AG04449 (cell line): ENCODE measurements at places on chromosomes 4 and X.

DNA sequence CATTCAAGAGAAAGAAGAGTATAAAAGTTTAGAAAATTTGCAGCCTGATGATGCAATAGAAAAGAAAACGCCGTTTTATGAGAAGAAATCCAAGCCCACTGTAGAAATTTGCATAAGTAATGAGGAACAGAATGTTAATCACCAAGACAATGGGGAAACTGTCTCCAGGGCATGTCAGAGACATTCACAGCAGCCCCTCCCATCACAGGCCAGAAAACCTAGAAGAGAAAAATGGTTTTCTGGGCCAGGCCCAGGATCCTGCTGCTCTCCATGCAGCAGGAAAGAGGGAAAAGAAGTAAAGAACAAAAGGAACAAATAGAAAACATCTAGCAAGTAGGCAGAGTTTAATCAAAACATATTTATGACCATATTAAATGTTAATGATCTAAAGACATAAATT is 119.0 kb downstream of the ANKRD50 start:
- DNase-seq = no peak

- no peak for DNase-seq
Measured at GRCh38 chrX:45714866-45715265, 514.2 kb upstream of the DIPK2B start.

DNA sequence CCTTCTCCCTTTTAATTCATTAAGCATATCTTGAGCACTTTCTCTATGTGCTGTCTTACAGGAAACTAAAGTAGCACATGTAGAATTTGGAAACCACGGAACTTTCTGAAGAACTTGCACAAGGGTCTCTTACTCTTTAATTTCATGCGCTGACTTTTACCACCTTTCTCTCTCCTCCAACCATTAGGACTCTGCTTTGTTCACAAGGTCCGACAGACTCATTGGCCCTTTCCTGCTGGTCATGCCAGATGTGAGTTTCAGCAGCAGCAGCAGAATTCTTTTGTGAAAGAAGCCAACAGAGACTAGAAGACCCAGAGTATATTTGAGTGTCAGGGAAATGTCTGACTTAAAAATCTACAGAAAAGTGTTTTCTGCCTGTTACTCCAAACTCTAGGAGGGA is 207.1 kb downstream of the GUCY2F start:
- DNase-seq = no peak

DNA sequence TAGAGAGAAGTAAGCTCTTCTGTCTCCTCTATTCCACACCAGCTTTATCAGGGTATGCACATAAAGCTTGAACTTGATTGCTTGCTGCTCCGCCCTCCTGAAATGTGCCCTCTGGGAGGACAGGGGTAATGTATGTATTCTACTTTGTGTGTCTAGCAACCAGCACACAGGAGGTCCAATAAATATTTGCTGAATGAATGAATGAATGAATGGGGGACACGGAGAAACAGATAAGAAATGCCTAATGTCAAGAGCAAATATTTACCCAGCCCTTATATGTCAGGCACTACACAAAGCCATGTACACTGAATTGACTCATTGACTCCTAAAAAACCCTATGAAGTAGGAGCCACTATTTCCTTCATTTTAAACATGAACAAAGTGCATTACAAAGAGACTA is 2.3 kb upstream of the MSL3 start:
- DNase-seq = no peak

DNA sequence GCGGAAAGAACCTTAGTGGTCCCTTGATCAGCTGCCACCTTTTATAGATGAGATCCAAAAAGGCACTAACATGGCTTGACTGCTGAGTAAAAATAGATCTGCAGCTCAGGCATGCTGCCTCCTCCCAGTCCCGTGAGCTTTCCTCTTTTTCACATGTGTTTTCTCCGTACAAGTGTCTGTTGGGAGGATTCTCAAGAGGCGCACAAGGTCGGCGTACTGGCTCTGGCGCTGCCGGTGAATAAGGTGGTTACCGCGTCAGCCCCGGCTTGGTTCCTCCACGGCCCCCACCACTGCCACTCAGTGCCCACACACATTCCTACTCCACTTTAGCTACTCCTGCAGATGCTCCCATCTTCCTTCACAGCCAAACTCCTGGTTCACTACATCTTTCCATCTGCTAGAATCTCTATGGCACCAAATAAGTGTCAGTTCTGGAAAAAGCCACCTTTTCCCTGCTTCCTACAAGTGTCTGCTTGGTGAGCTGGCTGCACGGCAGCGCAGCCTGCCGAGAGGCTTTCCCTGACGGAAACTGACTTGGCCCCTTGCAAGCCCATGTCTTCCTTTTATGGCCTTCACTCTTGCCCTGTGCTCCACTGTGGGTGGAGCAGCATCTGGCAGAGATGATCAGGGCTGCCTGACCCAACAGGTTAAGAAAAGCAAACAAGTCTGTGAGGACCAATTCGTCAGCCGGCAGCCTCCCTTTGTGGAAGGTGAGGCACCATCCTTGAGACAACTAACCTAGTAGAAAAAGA is 99.8 kb downstream of the KLHL8 start:
- no peak for DNase-seq

DNA sequence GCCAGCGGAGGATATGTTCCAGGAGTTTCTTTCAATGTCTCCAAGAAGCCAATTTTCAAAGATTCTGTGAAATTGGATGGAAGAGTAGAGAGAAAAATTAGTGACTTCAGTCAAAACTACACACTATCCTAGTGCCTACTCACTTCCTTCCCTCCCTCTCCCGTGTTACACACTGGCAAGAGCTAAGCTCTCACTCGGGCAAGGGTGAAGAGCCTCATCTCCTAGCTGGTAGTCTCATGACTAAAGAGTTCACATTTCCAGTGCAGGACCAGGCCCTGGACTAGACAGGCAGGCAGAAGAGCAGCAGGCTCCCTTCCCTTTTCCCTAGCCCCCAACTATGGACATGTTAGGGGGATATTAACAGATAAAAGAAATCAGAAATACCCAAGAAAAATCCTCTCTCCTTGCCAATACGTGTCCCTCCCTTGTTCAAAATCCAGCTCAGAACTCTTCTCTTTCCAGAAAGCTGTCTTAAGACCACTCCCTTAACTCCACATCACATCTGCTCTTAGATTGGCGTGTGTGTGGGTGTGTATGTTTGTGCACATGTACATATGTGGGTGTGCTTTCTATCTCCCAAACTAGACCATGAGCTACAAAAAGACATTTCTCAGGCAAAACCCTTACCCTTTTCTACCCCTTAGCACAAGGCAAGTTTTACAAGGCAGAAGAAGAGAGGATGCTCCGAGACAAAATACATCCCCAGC is 29.9 kb downstream of the ZDHHC9 start:
- DNase-seq = no peak

DNA sequence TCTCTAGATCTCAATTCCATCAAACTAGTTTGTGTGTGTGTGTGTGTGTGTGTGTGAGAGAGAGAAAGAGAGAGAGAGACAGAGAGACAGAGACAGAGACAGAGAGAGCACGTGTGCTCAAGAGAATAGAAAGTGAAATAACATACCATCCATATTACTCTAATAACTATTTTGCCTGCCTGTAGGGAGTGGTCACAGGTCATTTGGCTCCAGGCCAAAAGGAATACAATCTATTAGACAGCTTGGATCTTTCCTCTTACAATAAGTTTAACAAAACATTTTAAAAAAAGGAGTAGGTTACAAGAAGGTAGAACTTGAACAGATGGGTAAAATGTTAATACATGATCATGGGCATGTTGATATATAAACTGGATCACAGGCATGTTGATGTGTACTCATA is 76.2 kb downstream of the COL4A6 start:
- no peak for DNase-seq

DNA sequence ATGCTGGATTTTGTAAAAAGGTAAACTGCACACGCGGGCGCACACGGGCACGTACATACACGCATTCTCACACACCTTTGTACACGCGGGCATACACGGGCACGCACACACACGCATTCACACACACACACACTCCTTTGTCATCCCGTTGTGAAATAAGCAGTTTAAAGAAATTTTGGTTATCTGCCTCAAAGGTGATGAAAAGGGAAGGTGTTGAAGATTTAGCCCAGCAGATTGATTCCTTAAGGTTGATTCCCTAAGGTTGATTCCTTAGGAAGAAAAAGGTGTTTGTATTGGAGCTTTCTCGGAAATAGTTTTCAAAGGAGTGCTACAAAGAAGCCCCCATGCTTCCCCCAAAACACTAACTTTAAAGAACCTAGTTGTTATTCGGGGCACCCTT is 693 bp downstream of the ATP10D start:
- no peak for DNase-seq

DNA sequence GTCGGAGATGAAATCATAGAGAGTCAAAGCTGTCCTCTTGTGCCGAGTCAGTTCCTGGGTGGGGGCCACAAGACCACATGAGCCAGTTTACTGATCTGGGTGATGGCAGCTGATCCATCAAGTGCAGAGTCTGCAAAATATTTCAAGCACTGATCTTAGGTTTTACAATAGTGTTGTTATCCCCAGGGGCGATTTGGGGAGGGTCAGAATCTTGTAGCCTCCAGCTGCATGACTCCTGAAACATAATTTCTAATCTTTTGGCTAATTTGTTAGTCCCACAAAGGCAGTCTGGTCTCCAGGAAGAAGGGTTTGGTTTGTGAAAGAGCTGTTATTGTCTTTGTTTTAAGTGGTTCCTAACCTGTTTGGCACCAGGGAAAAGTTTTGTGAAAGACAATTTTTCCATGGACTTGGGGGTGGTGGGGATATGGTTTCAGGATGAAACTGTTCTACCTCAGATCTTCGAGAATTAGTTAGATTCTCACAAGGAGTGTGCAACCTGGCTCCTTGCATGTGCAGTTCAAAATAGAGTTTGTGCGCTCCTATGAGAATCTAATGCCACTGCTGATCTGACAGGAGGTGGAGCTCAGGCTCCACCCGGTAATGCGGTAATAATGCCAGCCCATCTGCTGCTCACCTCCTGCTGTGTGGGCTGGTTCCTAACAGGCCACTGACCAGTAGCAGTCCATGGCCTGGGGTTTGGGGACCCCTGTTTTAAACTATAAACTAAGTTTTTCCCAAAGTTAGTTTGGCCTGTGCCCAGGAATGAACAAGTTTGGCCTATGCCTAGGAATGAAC is 29.2 kb downstream of the METAP1 start:
- no peak for DNase-seq

GRCh38 chr4:13522282-13523104 is 21.8 kb downstream of the NKX3-2 start:
- DNase-seq = no peak

- no peak for DNase-seq
Measured at GRCh38 chr4:81245218-81246009, 30.4 kb upstream of the PRKG2 start.

DNA sequence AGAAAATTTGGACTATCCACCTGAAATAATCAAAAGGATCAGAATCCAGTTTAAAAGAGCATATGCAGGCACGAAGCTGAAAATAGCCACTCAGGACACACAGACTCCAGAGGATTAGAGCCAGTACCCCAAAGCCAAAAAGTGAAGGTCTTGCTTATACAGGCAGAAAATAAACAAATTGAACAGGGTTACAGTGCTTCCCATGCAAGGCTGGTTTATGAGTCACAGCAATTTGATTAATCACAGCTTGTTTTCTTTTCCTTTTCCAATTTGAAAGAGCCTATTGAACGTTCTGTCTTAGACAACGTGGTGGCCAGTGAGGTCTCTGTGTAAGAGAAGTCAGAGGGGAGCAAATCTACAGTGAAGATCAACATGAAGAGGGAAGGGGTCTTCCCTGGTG is 10.2 kb downstream of the HGFAC start:
- DNase-seq = peak; percentile 12

- DNase-seq = no peak
Measured at GRCh38 chrX:113743069-113743468, 840.8 kb upstream of the HTR2C start.

GRCh38 chr4:151671541-151672059 is 89.2 kb downstream of the GATB start:
- no peak for DNase-seq

DNA sequence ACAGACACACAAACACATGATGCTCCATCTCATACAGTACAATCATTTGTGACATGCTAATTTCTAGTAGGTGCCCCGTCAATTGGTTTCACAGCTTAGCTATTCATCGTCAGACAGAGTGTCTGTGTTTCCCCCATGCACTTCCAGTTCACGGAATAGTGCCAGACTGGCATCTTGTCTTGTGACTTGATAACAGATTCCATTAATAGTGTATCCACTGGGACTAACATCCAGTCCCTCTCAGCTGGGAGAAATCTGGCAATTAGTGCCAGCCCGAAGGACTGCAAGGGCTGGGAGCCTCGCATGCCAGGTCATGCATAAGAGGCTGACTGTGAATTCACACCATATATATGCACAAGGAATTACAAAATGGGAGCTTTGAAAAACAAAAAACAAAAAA is 20.2 kb upstream of the GATB start:
- DNase-seq = no peak

DNA sequence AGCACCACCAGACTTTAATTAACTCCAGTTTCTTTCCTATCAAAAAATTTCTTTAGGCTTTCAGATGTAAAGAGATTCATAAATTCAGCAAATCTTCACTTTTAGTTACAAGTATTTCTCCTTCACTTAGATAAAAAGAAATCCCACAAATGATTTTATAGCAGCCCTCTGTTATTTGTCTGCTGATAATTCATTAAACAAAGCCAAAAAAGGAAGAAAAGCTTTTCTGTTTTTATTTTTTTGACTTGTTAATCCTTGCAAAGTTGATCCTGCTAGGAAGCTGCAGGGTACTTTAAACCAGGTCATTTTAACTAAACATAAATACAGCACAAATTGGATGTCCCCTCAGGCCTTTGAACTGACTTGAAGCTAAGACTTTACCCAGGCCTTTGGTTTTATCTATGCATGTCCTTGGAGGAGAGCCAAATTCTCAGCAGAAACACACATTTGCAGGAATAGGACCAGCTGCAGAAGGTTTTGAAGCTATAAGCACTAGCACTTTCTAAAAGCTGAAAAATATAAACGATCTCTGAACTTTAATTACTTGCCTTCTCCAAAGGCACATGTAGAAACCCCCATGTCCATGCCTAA is 57.5 kb downstream of the PCDH18 start:
- no peak for DNase-seq

GRCh38 chrX:106468433-106468832 is 143.3 kb upstream of the RADX start:
- no peak for DNase-seq

- no peak for DNase-seq
Measured at GRCh38 chr4:65089666-65090065, 580.6 kb downstream of the EPHA5 start.
